ENCODE measurements at places on chromosomes 16 and 17. TPM values are rescaled to one million over a fixed set of nuclear protein-coding genes. Genes with fewer than 3 reads are reported as not detected.

Gene TP53TG3C
- not detected for polyA plus RNA-seq

GRCh38 chr17:66107731-66108130 lies 84.2 kb downstream of the CEP112 start:
- DNase-seq: no peak

Gene TNP2
- polyA plus RNA-seq: not detected

Gene KRTAP9-8
- polyA plus RNA-seq: not detected

Gene MYL11
- 0.63 TPM for polyA plus RNA-seq

Gene SLC25A39
- 85.4 TPM for polyA plus RNA-seq

DNA sequence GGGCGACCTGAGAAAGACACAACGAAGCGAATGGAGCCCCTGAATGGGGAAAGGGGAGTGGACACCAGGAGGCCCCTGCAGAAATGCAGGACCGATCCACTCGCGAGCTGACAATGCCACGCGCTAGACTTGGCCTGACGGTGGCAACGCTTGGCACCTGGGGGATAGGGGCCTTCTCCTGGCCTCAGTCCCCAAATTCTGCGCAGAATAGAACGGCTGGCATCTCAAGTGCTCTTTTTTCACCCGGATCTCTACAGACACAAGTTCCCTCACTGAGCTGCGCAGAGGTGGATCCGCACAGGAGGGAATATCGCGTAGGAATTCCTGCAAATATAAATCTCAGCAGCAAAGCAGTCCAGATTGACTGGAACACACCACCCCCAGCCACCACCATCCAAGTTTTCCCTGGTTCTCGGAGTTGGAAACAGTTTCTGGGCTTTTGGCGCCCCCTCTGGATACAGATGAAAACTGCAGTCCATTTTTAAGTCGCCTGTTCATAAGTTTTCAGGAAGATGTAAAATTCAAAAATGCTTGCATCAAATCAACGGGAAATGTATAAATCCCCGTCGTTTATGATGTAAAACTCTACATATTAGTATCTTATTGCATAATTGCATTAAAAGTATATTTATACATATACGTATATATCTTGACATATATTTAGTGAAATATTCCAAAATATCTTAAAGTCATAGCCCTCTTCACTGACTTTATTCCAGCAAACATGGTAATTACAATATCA lies 2.3 kb upstream of the SOX9 start:
- DNase-seq: peak; percentile 89
